ENCODE measurements at places on chromosomes 6 and 20.
A peak's percentile ranks its signal among the peaks of the same experiment; 100 is the strongest.

DNA sequence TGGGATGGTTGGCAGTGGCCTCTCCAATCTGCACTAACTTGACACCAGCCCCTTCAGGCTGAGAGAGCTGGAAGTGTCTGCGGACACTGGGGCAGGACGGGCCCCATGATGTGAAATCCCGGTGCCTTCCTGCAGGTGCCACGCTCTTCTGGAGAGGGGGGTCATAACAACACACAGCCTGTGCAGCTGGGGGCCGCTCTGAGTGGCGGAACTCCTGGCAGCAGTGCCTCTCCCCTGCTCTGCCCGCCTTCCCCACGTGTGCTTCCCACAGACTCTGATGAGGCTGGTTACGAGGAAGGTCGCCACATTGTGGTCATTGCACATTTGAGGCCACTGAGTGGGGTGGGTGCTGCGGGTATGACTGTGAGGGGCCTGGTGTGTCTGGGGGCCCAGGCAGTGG, 145.2 kb downstream of the DTNBP1 start:
- DNase-seq, result no peak

- DNase-seq, result no peak
Measured at GRCh38 chr6:79180052-79180451, 54.4 kb downstream of the HMGN3 start.

DNA sequence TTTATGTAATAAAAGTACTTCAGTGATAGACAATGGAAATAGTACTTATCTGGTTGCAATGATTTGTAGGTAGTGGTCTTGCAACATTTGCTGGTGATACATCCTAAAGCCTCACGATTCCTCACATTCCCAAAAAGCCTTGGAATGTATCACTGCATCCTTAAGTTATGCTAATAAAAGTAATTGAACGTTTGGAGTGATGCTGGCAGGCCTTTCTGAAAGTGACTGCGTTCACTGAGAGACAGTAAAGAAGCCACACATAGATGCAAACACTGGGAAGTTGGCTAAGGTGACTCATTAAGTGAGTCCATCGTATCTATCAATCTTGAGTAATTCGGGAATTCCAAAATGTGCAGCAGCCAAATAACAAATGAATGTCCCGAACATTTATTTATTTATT, 444.1 kb upstream of the SOX4 start:
- no peak for DNase-seq

DNA sequence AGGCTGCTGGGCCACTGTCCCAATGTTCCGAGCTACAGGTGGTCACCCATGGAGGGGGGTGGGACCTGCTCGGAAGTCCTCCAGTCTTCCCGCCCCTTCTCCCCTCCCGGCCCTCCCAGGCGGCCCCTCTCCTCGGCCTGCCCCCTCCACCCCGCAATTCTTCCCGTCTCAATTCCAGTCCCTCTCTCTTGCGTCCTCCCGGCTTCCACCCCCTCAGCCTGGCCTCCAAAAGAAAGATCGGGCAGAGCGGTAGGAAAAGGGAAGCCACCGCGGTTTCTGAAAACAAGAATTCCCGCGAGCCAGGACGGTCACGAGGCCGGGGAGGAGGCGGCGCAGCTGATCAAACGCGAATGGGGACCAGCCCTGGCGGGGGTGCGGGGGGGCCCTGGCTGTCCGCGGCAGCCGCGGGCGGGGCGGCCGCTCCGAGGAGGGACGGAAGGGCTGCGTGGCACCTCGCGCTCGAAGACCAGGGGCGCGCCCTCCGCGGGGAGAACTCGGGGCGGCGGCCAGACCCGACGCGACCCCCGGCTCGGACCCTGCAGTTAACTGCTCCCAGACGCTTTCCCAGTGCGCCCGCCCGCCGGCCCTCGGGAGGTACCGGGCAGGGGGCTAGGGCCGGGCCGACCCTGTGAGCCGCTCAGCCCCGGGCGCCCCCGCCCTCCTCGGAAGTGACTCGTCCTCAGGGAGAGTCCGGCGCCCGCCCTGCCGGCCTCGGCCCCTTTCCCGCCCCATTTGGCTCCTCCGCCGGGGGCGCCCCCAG, 1.0 kb downstream of the PXDC1 start:
- DNase-seq, result peak; percentile 92

GRCh38 chr20:61518424-61518951, 266.4 kb downstream of the CDH4 start:
- no peak for DNase-seq

- peak; percentile 52 for DNase-seq
Measured at GRCh38 chr6:117613920-117614560, 11.7 kb upstream of the GOPC start.

DNA sequence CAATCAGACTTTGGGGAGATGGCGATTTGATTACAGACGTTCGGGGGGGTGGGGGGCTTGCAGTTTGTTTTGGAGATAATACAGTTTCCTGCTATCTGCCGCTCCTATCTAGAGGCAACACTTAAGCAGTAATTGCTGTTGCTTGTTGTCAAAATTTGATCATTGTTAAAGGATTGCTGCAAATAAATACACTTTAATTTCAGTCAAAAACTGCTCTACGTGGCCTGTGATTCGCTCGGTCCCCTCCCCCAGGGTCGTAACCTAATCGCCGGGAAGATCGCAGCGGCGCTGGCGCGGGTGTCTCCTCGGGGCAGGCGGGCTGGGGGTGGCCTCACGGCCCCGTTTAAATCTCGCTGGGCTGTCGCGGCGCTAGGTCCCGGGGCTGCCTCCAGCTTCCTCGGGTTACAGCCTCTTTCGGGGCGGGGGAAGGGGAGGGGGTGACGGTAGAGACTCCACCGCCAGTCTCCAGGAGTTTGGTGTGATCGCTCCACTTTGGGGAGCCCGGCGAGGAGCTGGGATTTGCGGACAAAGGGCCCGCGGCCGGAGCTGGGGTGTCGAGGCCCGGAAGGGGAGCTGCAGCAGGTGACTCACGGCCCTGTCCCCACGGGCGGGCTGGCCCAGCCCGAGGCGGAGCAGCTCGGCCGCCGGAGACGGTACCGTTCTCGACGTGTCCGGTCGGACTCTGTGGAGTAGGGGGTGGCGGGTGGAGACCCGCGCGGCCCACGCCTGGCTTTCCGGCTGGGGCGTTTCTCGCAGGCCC, 4.2 kb downstream of the FOXC1 start:
- DNase-seq, result peak; percentile 53

DNA sequence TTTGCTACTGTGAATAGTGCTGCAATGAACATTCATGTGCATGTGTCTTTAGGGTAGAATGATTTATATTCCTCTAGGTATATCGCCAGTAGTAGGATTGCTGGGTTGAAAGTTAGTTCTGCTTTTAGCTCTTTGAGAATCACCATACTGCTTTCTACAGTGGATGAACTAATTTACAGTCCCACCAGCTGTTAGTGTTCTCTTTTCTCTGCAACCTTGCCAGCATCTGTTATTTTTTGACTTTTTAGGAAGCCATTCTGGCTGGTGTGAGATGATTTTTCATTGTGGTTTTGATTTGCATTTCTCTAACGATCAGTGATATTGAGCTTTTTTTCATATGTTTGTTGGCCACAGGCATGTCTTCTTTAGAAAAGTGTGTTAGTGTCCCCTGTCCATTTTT, 40.0 kb downstream of the PLG start:
- DNase-seq, result no peak

DNA sequence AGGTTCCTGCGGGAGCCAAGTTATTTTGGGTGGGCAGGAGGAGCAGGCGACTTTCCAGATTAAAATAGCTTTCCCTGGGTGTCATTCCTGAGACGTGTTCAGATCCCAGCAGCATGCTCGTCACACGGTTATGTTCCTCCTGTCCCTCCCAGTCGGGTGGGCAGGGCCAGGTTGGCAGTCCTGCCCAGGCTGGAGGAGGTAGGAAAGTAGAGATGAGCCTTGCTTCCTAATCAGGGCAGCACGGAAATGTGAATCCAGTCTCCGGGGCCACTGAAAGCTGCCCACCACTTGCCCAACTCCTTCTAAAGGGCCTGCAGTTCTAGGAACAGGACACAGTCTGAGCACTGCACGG, 137.0 kb downstream of the MRPL14 start:
- DNase-seq, result no peak

DNA sequence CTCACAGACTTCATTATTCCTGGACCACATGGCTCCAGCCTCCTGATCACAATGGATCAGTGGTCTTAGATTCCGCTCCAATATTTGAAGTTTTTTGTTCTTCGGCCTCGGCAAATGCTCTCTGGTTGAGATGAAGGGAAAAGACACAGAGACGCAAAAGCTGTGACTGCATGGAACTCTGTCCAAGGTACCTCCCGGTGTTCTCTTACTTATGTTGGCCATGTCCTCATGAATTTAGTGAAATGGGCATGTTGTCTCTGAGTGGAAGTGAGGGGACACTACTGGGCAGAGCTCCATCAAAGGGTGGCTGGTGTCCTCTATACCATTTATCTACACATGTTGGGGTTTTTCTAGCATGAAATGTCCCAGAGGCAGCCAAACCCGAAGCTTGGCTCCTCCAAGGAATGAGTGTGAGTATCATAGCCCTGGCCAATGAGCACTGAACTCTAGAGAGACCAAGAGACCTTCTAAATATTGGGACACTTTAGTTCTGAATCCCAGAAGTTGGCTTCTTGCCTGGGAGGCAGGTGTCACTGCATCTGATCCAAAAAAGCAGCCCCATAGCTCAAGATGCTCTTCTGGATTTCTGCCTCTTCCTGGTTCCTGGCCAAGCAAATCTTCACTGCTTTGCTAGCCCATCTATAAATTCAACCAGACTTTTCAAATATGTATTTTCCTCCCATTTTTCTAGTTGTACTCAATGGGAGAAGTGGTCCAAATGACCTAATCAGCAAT, 34.1 kb downstream of the HLA-G start:
- DNase-seq, result no peak

DNA sequence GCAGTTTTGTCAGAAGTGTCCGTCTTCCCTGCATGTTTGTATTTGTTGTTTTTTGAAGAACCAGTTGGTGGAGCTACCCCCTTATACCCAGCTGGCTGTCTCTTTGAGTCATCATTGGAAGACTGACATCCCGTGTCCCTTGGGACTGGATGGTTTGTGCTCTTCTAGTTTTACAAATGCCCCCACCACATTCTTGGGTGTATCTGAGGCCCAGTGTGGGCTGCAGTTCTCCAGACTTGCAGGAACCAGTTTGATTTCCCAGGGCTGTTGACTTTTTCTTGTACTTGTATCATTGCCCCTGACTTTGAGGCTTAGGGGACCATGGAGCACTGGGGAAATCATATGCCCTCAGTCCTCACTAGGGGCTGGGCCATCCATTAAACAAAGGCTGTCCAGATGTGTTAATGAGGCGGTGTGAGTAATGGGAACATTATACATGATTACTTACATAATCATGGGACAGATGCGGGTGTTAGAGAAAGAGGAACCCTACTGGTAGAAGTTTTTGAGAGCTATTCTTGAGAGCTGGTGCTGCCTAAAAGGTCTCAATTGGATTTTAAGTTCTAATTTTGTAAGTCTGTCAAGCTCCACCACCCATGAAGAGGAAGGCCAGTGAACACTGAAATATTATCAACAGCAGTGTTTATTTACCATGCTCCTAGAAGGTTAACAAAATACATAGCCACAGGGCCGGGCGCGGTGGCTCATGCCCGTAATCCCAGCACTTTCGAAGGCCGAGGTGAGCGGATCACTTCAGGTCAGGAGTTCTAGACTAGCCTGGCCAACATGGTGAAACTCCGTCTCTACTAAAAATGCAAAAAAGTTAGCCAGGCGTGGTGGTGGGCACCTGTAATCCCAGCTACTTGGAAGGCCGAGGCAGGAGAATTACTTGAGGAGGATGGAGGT, 8.5 kb downstream of the JARID2 start:
- no peak for DNase-seq

DNA sequence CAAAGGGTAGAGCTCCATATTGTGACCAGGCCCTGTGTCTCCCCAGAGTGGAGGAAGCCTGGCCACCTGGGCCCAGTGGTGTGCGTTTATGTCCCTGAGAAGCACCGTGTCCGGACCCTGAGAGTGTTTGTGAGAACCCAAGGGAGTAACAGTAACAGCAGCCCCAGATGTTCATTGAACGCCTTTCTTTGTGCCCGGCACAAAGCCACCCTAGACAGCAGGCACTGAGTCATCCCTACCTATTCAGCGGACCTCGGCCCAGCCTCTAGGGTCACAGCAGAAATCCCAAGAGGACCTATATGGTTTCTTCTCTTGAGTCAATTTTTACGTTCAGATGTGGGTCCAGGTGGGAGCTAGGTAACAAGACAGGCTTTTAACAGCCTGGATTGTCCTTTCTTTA, 24.5 kb downstream of the BCAS4 start:
- DNase-seq, result no peak

DNA sequence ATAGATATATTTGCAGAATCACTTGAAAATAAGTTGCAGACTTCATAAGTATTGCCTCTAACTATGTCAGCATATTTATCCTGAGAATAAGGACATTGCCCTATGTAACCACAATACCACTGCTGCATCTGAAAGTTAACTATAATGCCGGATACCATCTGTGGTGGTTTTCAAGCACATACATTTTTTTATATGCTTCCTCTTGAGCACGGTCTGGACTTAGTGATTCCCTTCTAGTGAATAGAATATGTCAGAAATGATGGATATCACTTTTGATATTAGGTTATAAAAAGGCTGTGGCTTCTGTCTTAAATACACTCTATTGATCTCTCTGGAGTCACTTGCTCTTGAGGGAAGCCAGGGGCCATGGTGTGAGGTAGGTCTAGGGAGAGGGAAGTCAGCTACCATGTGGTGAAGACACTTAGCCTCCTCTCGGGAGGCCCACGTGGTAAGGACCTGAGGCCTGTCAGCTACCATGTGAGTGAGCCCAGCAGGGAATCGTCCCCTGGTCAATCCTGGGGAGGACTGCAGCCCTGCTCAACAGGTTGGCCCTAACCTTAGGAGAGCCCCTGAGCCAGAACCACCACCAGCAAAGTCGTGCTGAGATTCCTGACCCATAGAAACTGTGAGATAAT, 57.5 kb downstream of the CCDC170 start:
- DNase-seq, result no peak

GRCh38 chr6:89267918-89268317, 47.2 kb downstream of the GABRR2 start:
- DNase-seq, result no peak

DNA sequence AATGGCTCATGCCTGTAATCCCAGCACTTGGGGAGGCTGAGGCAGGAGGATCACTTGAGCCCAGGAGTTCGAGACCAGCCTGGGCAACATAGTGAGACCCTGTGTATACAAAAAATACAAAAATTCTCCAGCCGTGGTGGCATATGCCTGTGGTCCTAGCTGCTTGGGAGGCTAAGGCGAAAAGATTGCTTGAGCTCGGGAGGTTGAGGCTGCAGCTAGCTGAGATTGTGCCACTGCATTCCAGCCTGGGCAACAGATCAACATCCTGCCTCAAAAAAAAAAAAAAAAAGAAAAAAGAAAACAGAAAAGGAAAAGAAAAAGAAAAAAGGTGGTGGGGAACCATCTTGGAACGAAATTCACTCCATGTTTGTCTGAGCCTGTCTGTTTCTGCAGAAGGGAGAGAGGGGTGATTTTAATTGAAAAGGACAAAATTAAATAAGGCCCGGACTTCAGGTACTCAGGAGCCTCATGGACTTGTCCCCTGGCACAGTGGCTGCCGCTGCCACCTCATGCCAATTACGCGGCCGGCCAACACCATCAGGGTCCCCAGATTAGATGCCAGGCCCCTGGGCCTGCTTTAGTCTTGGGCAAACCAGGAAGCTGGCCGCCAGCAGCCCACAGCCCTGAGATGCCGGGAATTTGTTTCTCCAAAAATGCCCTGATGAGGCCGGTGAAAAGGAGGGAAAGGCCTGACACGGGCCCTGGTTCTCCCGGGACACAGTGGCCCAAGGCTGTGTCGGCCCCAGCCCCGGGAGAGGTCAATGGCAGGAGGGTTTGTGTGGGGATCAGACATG, 37.8 kb upstream of the STX16 start:
- DNase-seq, result peak; percentile 22

- no peak for DNase-seq
Measured at GRCh38 chr20:54688476-54688875, 213.1 kb downstream of the DOK5 start.

GRCh38 chr6:163348789-163349680, 65.5 kb upstream of the QKI start:
- no peak for DNase-seq

Measured in adipocyte (in vitro differentiated cells).